ENCODE measurements at places on chromosomes 12 and 14. TPM values are rescaled to one million over a fixed set of nuclear protein-coding genes. Genes with fewer than 3 reads are reported as not detected.

CCDC197 gene
- not detected for total RNA-seq

KLRF1 gene
- total RNA-seq = 0.18 TPM

P2RX2 gene
- total RNA-seq = not detected

MANSC4 gene
- not detected for total RNA-seq

TPPP2 gene
- not detected for total RNA-seq

INHBC gene
- not detected for total RNA-seq

FRS2 gene
- total RNA-seq = 28.4 TPM

TMPRSS12 gene
- total RNA-seq = not detected

GPR68 gene
- 13.3 TPM for total RNA-seq

KRT79 gene
- not detected for total RNA-seq

TAPBPL gene
- total RNA-seq = 8.5 TPM

BHLHE41 gene
- 0.43 TPM for total RNA-seq

Data from smooth muscle cell of bladder (primary cell).